ENCODE measurements at places on chromosomes 7 and 10. TPM values are rescaled to one million over a fixed set of nuclear protein-coding genes. Genes with fewer than 3 reads are reported as not detected.

The ADAP1 gene
- total RNA-seq: 1.6 TPM

The NKX2-3 gene
- 6.2 TPM for total RNA-seq

The RAMP3 gene
- total RNA-seq: 8.8 TPM

The NME8 gene
- 0.10 TPM for total RNA-seq

The PAPOLB gene
- total RNA-seq: 0.10 TPM

All from tongue (tissue), 3 donors.